Frontal cortex (tissue), 4 donors: ENCODE measurements at places on chromosomes 3 and 15. TPM values are rescaled to one million over a fixed set of nuclear protein-coding genes. Genes with fewer than 3 reads are reported as not detected.

The CD96 gene
- total RNA-seq: not detected

The IL17RE gene
- under 0.01 TPM for total RNA-seq

The EAF1 gene
- 33.0 TPM for total RNA-seq

The GPR176 gene
- 31.4 TPM for total RNA-seq

The FOXL2 gene
- total RNA-seq: under 0.01 TPM

The CD200 gene
- total RNA-seq: 49.7 TPM

The PTX3 gene
- 16.7 TPM for total RNA-seq
